ENCODE measurements at places on chromosomes 6 and 20. TPM values are rescaled to one million over a fixed set of nuclear protein-coding genes. Genes with fewer than 3 reads are reported as not detected.

The TNFRSF21 gene
- total RNA-seq: 3.8 TPM

The BNIP5 gene
- total RNA-seq: not detected

The ASIP gene
- total RNA-seq: not detected

The MAS1 gene
- total RNA-seq: not detected

The PACSIN1 gene
- not detected for total RNA-seq

The HLA-DRB1 gene
- total RNA-seq: 14.2 TPM

DNA sequence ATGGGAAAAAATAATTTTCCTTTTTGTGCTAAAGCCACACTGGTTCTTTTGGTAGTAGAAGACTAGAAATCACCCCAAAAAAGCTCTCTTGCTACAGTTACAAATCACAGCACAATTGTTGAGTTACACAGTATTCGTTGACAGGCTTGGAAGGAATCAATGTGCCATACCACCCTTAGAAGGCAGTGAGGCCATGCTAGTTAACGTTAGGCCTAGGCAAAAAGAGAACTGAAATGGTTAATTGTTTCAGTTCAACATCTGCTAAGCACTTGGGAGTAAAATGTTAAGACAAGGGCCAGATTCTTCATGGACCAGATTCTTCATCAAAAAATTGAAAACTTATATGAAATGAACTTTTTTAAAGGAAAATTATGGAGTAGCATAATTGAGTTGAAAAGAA, 626.2 kb downstream of the UTRN start:
- peaks cover 4% of the 10 kb centered on the region for H3K4me1 ChIP-seq
- peak; percentile 6 for DNase-seq
- no peaks in the 10 kb centered on the region for H3K36me3 ChIP-seq
- peaks cover 15% of the 10 kb centered on the region for H3K27me3 ChIP-seq

The MYLK2 gene
- 0.26 TPM for total RNA-seq

The ATXN1 gene
- 70.0 TPM for total RNA-seq

GRCh38 chr6:11094411-11094851, 797 bp downstream of the SMIM13 start:
- no peaks in the 10 kb centered on the region for H3K27me3 ChIP-seq
- H3K27ac ChIP-seq: peak overlapping the region; percentile 95
- H3K36me3 ChIP-seq: peaks cover 11% of the 10 kb centered on the region
- H3K4me3 ChIP-seq: peak overlapping the region; percentile 92

DNA sequence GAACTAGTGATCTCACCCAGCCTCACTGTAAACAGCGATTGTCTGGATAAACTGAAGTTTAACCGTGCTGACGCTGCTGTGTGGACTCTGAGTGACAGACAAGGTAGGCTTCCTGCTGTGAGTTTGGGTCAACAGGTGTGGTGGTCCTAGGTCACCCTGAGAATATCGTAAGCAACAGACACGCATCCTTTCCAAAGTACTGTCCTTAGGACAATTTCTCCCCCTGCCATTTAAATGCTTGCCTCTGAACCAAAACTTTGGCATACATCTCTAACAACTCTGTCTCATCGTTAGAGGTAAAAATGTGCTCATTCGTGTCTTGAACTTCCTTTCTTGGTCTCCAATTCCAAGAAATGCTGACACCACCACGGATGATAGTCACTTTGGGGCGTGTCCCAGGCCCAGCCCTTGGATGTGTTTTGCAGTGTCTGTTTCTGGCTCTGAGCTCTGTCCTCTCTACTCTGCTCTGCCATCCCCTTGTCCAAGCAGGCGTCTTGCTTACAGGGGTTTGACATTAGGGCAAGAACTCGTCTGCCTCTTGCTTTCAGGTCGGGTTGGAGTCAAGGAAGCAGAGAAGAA, 95.5 kb downstream of the EYA2 start:
- peak overlapping the region; percentile 91 for H3K27ac ChIP-seq
- H3K27me3 ChIP-seq: peaks cover 3% of the 10 kb centered on the region

DNA sequence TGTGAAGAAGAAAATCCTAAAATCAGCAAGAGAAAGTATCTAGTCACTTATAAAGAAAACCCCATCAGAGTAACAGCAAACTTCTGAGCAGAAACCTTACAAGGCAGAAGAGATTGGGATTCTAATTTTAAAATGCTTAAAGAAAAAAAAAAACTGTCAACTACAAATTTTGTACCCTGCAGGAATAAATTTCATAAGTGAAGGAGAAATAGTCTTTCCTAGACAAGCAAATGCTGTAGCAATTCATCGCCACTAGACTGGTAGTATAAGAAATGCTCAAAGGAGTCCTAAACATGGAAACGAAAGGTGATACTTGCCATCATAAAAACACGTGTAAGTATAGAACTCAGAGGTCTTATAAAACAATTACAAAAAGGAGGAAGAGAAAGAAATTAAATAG, 54.4 kb downstream of the PDSS2 start:
- peaks cover 29% of the 10 kb centered on the region for H3K36me3 ChIP-seq
- H3K27me3 ChIP-seq: no peaks in the 10 kb centered on the region
- no peak overlapping the region for H3K4me3 ChIP-seq
- DNase-seq: no peak
- no peak overlapping the region for H3K27ac ChIP-seq

The CDC25B gene
- total RNA-seq: 75.5 TPM

- H3K4me3 ChIP-seq: no peak overlapping the region
- no peak for DNase-seq
- H3K27me3 ChIP-seq: no peaks in the 10 kb centered on the region
- no peaks in the 10 kb centered on the region for H3K4me1 ChIP-seq
- peaks cover 4% of the 10 kb centered on the region for H3K36me3 ChIP-seq
These were observed 14.6 kb upstream of the LTV1 start for GRCh38 chr6:143828572-143828971.

All from activated CD4-positive, alpha-beta T cell treated with anti-CD3 and anti-CD28 coated beads, Interleukin-2, amount 10 ng/mL, durations not matched to agents 24 days and 14 days (primary cell).